ENCODE measurements at places on chromosomes 12 and 14.

GRCh38 chr12:19450362-19450761, 11.1 kb downstream of the AEBP2 start:
- no peak for DNase-seq

DNA sequence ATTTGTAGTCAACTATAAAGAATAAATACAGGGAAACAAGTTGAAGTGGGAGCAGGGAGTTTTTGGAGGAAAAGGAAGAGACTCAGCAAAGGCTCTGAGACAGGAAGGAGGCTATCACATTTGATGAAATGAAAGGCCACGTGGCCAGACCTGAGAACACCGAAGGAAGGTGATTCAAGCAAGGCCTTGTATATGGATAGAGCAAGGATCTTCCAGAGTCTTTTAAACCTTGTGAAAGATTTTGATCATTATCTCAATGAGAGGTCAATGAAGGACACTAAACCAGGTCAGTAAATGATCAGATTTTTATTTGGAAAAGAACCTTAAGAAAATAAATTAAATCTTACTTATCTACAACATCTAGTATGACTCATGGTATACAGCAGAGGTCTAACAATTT, 523.5 kb downstream of the SLC16A7 start:
- DNase-seq = no peak

DNA sequence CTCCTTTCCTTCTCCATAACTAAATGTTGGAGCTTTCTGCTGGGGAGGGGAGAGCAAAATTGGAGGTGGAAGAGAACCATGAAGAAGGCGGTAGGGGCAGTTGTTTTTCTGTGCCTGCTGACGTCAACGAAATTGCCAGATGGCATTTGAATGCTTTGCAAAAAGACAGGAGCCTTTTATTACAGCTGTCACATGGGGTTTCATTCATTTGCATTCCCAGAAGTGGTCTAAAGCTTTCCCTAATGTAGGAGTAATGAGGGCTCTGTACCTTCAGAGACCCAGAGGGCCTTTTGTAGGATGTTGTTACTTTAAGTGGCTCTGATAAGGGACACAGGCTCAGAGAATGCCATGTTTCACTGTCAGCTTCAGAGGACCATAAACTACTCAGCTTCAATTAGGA, 107.1 kb upstream of the SLCO1C1 start:
- no peak for DNase-seq

GRCh38 chr12:121344506-121344905, 7.7 kb downstream of the ANAPC5 start:
- DNase-seq = no peak

- no peak for DNase-seq
Measured at GRCh38 chr14:24399447-24399822, 632 bp downstream of the NYNRIN start.

DNA sequence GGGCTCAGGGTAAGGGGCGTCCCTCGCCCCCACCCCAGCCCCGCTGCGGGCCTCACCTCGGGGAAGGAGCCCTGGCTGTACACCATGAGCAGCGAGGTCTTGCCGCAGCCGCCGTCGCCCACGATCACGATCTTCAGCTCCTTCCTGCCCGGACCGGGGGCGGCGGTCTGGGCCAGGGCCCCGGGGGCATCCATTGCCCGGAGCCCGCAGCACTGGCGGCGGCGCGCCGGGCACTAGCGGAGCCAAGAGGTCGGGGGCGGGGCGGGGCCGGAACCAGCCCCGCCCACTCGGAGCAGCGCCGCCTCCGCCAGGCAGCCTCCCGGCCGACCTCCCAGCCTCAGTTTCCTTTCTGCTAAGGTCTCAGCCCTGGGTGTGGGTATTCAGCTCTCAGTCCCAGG, at the start of gene RHOF:
Gene RHOF, minus strand, starts transcription at position 249 of the 398 bp plus-strand sequence. Its CDS starts 55 bp downstream, at position 194.
- no peak for DNase-seq

GRCh38 chr12:14896521-14897169, 11.0 kb upstream of the MGP start:
- DNase-seq = no peak

DNA sequence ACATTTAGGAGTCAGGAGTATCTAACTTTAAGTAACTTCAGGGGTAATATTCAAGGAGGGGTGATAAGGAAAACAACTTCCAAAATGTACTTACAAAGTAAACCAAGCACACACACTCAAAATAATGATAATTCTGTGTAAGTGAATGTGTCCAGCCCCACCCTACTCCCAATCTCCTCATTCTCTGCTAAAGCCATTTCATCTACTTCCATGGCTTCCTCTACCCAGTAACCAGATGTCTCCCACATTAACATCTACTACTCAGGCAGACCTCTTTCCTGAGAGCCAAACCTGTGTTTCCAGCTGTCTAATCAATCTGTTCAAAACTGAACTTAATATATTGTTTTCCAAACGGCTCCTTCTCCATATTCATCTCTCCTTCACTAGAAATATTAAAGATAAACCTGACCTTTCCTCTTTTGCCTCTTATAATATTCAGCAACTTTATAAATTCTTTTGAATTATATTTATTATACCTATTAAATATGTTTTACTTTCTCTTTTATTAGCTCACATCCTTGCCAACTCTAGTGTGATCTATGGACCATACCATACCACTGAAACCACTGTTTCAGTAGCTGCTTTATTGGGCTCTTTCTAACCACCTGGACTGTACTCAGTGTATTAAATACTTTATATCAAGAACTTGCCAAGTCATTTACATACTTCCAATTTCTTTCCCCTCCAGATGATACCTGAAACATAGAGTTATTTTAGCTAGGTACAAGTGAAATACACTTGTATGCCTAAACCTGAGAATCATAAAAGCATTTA, 170.7 kb downstream of the PPFIA2 start:
- DNase-seq = no peak
